ENCODE measurements at places on chromosomes 11 and 22.

- DNase-seq = no peak
Measured at GRCh38 chr11:132920451-132921096, 611.7 kb downstream of the OPCML start.

DNA sequence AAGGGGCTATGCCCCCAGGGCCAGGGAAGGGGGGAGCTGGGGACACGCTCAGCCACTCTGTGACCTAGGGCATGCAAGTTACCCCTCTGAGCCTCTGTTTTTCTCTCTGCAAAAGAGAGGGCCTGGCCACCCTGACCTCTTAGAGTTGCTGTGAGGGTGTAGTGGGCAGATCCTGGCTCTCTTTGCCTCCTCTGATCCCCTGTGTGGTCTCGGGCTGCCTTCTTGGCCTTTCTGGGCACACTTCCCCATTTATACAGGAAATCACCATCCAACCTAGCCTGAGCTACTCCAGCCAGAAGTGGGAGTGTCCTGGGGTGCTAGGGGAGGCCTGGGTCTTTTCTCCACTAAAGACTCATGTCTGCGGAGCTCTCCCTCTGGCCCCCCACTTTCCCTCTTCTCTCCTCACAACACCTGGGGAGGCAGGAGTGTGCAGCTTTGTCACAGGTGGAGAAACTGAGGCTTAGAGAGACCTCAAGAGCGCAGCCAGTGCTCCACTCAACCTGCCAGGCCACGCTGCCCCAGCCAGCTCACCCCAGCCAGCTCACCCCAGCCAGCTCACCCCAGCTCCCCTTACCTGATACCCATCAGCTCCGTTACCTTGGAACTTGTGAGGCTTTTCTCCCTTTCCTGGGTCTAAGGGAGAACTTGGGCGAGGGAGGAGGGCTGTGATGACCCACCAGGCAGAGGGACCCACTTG lies 1.4 kb downstream of the AIFM3 start:
- DNase-seq = no peak

GRCh38 chr11:73818846-73819245 lies 31.2 kb downstream of the MRPL48 start:
- no peak for DNase-seq

DNA sequence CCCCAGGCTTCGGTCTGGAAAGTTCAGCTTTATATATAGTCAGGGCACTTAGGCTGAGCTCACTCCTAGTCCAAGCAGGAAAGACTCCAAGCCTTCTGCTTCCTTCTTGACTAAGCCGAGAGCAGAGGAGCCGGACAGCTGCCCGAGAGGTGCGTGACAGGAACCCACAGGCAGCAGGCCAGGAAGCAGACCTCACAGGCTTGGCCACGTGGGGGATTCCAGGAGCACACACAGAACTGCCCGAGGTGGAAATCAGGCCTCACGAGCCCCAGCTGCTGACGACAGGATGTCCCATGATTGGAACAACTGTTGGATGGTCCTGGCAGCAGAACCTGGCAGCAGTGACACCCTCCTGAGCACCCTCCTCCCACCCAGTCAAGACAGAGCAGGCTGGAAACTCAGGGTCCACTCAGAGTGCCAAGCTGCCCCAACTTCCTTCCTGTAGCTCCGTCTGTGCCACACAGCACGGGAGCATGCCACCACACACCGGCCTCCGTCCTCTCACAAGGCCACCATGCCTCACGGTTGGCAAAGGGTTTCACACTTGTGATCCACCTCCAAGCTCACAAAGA lies 5.4 kb downstream of the PLA2G6 start:
- peak; percentile 89 for DNase-seq

DNA sequence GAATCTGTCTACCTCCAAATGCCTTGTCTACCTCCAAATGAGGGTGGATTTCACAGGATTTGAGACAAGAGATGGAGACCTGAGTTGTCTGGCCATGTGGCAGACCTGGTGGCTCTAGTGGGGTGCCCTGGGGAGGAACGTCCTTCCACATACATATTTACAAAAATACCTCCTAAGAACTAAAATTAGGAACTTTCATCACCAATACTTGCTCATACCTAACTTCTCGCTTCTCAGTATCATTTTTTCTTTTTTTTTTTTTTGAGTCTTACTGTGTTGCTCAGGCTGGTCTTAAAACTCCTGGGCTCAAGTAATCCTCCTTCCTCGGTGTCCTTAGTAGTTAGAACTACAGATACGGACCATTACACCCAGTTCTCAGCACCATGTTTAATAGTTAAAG lies 117.9 kb downstream of the MED15 start:
- DNase-seq = no peak

GRCh38 chr11:19887842-19888241 lies 175.2 kb downstream of the NAV2 start:
- no peak for DNase-seq

- DNase-seq = no peak
Measured at GRCh38 chr11:119805663-119806062, 76.7 kb upstream of the NECTIN1 start.

- no peak for DNase-seq
Measured at GRCh38 chr11:30938171-30938570, 352.0 kb upstream of the MPPED2 start.

GRCh38 chr11:131518305-131518838 lies 148.0 kb downstream of the NTM start:
- no peak for DNase-seq

- DNase-seq = no peak
Measured at GRCh38 chr22:42561856-42562255, 8.1 kb downstream of the SERHL2 start.

DNA sequence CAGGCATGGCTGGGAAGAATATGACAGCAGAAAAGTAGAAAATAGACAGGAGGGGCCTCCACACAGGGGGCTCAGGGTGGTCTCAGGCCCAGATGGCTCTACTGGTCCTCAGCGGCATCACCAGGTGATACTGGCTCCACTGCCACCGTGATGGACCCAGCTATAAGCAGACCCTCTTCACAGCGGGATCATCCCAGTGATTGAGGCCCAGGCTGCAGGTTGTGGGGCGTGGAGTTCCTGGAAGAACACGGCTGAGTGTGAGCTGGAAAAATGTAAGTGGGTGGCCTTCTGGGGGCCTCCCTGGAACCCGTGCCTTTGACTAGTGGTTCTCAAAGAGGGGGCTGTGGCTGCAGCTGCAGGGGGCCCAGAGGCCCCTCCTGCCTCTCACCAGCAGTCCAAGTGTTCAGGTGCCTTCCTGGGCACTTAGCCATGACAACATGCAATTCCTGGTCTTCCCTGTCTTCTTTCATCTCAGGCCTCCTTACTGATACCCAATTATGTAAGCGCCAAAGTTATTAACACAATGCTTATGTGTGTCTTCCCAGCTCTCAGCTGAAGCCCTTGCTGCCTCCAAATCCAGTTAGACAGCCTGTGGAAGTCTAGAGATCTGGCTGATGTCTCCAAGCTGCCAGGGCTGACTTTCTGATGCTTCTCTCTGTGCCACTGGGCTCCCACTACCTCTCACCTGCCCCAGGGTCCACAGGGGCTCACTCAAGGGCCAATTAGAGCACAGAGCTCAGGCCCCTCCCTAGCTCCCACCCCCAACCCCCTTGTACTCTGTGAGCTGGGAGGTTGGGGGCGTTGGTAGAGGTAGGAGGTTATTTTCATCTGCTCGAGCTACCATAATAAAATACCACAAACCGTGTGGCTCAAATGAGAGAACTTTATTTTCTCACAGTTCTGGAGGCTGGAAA lies 110.1 kb upstream of the LMO1 start:
- DNase-seq = no peak

- peak; percentile 64 for DNase-seq
Measured at GRCh38 chr22:24592851-24593558, at the start of gene LRRC75B. LRRC75B (minus strand) TSS chr22:24593073; CDS start chr22:24593039, 34 bp downstream.

DNA sequence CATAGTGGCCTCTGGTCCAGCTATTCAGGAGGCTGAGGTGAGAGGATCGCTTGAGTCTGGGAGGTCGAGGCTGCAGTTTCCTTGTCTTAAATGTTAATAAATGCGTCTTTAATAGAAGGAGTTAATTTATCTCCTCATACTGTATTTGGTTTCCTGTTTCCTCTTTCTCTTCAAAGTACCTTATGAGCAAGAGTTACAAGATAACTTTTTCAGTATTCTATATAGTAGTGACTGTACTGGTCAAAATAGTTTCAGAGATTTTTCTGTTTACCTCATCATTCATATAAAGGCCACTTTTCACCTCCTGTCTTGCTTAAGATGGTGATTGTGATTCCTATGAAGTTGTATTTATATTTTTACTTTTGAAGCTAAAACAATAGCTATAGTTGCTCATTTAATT lies 50.9 kb downstream of the MCAM start:
- DNase-seq = no peak

DNA sequence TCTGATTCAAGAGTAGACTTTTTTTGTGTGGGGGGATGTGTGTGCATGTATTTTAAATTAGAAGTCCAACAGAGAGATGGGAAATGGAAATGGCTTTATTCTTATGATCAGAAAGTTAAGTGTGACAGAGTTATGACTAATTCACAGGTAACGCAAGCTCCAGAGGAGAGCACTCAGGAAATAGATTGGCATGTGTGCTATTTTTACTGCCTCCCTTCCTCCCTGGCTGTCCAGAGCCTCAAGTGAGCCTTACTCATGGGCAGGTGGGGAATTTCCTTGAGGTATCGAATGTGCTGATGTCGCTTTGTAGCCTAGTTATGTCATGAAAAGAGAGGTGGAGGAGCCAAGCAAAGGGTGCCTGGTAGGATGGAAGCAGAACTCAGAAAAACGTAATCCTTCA lies 70.3 kb upstream of the BDNF start:
- DNase-seq = no peak

- DNase-seq = no peak
Measured at GRCh38 chr11:128324051-128324481, 263.3 kb downstream of the ETS1 start.

GRCh38 chr22:42214633-42215415 lies 55.6 kb downstream of the TCF20 start:
- no peak for DNase-seq

DNA sequence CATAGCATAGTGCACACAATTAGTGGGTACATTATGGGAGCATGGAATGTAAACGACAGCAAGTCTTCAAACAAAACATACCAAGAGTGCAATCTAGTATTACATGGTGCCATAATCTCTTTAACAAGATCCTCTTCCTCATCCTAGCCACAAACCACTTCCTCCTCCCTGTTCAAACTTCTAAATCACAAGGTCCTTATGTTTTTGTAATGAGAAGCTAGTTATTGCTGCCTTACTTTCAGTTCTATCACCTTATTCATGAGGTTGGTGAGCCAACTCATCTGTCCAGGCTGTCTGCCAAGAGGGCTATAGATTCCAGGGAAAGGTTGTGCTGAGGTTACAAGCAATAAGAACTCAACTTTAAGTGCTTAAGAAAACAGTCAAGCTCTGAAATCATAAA lies 195.4 kb upstream of the ARHGAP20 start:
- peak; percentile 77 for DNase-seq

GRCh38 chr11:39960206-39960605 lies 1499.2 kb downstream of the LRRC4C start:
- DNase-seq = no peak

GRCh38 chr11:55942785-55943392 lies 6.7 kb upstream of the OR5I1 start:
- DNase-seq = no peak

DNA sequence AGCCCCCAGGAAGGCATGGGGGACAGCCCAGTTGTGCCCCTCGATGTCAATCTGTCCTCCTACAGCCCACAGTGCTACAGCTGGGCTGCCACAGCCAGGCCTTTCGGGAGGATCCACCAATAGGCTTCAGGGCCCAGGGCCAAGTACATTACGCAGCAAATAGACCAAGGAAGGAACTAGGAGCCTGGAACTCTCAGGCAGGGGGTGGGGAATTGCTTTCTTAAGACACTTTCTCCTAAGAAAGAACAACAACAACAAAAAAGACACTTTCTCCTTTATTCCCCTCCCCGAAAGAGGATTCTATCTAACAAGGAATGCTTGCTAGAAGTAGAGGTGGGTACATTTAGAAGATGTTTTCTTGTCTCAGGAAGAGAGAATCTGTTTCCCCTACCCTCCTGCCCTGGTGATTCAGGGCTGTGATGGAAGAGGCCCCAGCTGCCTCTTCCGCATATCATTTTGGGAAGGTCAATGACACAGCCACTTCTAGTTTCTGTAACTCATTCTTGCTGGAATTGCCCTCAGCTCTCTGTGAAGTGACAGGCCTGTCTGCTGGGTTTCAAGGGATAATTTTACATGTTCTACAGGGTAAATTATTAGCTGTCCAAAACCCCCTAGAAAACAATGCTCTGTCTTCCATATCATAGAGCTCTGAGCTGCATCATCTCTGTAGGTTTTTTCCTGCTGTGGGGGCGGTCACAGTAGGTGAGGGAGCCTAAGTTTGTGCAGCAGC lies 6.0 kb upstream of the MALAT1 start:
- DNase-seq = peak; percentile 61

DNA sequence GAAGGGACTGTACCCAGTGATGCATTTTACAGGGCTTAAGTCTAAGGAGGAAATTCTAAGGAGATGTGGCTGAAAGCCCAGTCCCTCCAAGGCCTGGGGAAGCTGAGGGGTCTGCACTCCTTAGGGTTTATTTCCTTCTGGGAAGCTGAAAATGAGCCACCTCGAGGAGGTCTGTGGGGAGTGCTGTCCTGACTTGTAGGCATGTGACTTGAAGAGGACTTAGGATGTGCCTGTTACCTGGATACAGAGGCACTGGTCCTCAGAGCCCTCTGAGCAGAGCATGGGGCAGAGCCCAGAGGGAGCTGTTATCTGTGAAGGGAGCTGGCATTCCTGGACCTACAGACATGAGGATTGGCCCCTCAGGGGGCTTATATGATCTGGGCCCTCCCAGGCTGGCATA lies 77.1 kb downstream of the TP53I11 start:
- no peak for DNase-seq

GRCh38 chr22:40782521-40782920 lies 36.6 kb downstream of the SLC25A17 start:
- DNase-seq = no peak

DNA sequence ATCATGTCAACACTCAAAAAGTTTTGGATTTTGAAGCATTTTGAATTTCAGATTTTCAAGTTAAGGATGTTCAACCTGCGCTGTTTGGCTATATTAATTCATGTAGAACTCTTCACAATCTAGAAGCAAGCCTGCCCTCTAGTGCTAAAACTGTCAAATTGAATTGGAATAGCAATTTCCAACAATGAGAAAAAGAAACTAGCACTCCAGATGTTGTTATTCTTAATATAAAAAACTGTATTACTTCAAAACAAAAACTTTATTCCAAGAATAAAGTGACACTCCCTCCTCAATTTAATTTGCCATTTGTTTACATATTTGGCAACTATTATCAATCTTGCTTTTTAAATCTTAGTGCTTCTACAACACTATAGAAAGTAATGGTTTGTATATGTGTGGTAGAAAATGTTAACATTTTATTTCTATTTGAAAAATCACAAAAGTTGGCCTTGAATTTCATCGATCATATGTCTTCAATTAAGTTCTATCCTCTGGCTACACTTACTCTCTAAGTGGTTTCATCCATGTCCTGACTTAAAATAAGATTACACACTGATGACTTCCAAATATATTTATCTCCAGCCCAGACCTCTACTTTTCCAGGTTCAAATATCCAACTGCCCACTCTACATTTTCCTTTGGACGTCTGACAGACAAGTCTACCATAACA lies 36.6 kb downstream of the DCUN1D5 start:
- peak; percentile 51 for DNase-seq

- no peak for DNase-seq
Measured at GRCh38 chr11:127890030-127890615, 697.2 kb downstream of the ETS1 start.

GRCh38 chr11:91686700-91687099 lies 537.9 kb upstream of the FAT3 start:
- DNase-seq = no peak
